ENCODE measurements at places on chromosomes 5 and 9.

- no peak for DNase-seq
Observed at GRCh38 chr5:73591698-73592501, 26.4 kb downstream of the UTP15 start.

GRCh38 chr5:11302663-11303062 lies 541.6 kb upstream of the DAP start:
- no peak for DNase-seq

- no peak for DNase-seq
Observed at GRCh38 chr5:59423021-59423420, 470.5 kb downstream of the PDE4D start.

DNA sequence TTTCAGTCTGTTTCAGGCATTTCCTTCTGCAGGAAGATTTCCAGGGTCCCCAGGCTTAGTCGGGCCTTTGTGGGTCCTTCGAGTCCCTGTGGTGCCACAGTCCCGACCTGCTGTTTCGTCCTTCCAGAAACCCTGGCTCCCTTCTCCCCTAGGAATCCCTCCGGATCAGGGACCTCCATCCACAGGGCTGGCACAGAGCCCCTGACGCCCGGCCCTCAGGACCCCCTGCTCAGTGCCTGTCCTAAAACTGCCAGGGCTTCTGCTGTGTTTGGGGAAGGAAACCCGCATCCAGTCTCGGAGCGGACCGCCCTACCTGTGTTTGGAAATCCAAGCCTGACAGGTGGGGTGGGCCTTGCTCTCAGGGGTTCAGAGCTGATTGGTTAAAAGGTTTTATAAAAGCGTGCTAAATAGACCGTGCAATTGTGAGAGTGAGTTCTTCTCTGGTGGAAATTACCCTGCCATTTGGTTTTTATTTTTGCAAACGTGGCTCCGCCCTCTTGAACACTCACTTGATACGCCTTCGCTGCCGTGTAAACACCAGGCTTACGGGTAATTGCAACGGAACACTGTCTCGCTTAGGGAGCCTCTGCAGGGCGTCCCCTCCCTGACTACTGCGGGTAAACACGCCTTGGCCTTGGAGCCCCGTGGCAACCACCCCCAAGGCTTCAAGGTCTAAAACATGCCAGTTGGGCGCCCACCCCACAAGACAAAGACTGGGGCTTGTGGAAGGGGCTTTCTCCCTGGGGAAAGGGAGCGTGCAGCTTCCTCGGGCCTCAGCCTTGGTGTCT lies 121.2 kb downstream of the PHF2 start:
- no peak for DNase-seq

DNA sequence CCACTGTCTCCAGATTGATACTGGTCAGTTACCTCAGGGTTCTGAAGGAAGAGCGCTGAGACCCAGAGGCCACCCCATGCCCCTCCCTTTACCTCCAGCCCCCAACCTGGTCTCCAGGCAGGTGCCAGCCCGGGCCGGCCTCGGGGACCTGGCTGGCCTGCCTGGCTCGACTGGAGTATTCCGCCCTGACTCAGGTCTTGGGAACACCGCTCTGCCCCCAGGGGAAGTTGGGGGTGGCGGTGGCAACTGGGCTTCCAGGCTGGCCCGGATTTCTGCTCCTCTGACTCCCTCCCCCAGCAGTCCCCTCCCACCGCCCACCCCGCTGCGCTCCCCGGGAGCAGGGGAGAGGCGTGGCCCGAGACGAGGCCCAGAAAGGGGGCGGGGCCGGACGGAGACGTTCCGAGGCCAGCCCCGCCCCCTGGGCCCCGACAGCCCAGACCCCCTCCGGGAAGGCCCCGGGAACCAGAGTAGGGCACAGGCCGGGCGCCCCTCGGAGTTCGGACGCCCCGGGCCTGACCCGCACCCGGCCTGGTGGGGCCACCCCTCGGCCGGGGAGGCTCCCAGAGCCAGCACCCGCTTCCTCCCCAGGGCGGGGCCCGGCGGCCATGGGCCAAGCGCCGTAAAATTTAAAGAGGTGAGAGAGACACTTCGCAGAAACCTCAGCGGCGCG lies 82.5 kb upstream of the ZBTB43 start:
- DNase-seq = no peak

GRCh38 chr9:1058826-1059487 lies 8.8 kb downstream of the DMRT2 start:
- DNase-seq = no peak

GRCh38 chr5:169826618-169827017 lies 153.7 kb downstream of the INSYN2B start:
- no peak for DNase-seq

- DNase-seq = no peak
Observed at GRCh38 chr9:134293031-134293521, 33.2 kb upstream of the RXRA start.

GRCh38 chr5:67518227-67518626 lies 321.6 kb upstream of the CD180 start:
- DNase-seq = no peak

DNA sequence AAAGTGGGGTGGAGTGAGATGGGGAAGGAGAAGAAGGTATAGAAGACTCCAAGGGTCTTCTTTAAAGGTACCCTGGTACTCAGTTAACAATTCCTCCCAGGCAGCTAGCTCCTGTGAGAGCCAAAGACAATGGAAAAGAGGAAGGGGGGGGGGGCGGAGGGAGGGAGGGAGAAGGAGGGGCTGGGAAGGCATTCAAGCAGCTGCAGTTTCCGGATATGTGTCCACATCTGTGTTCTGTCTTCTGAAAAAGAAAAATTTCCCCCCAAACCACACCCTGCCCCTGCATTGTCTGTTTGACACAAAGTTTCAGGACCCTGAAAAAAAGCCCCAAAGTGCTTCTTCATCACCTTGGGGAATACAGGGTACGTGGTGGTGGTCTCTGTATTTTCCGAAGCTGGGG lies 11.1 kb downstream of the SPRY4 start:
- DNase-seq = no peak

GRCh38 chr9:37243588-37244345 lies 123.4 kb downstream of the ZCCHC7 start:
- no peak for DNase-seq

DNA sequence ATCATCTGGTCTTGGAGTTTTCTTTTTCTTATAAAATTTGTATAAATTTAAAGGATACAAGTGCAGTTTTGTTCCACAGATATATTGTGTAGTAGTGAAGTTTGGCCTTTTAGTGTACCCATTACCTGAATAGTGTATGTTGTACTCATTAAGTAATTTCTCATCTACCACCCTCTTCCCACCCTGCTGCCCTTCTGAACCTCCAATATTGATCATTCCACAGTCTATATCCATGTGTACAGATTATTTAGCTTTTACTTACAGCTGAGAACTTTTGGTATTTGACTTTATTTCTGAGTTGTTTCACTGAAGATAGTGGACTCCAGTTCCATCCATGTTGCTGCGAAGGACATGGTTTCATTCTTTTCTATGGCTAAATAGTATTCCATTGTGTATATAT lies 63.1 kb upstream of the NR3C1 start:
- DNase-seq = no peak

DNA sequence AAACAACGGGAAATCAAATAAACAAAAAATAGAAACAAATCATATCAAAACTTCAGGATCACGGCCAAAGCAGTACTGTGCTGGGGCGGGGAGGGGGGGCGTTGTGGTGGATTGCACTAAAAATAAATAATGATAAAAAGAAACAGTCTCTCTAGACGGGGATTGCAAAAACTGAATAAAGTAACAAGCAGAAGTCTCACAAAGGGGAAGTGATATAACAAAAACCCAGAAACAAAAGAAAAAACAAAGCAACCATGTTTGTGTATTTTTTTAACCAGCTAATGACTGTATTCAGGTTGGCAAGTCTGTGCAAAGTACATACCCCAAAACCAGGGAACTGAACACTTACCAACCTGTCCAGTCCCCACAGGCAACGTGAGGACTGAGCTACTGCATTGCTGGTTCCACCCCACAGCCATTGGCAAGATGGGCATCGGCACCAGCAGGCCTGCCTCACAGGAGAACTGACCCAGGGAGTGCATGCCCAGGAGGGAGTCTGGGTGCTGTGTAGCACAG lies 24.1 kb downstream of the BICD2 start:
- no peak for DNase-seq

- no peak for DNase-seq
Observed at GRCh38 chr9:34957492-34958410, at the start of gene PHF24. Gene PHF24 (plus strand): TSS chr9:34958285. CDS start chr9:34971299, 13,014 bp downstream.
